ENCODE measurements at places on chromosomes 3 and 15.

DNA sequence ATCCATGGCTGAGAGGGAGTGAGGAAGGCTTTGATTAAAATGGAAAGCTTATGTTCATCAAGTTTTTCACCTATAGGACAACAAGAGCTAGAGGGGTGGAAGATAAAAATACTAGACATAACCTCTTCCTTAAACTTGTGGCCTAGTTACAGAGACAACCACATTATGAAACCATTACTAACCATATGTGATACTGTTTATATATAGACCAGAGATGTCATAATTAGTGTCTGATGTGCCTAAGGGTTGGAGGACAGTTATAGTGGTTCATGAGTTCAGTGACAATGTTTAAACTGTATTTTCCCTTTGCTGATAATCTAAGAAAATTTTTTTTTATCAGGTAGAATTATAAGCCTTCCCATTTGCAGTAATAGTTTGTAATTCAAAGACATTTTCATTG, 23.7 kb downstream of the PHLDB2 start:
- DNase-seq: no peak

DNA sequence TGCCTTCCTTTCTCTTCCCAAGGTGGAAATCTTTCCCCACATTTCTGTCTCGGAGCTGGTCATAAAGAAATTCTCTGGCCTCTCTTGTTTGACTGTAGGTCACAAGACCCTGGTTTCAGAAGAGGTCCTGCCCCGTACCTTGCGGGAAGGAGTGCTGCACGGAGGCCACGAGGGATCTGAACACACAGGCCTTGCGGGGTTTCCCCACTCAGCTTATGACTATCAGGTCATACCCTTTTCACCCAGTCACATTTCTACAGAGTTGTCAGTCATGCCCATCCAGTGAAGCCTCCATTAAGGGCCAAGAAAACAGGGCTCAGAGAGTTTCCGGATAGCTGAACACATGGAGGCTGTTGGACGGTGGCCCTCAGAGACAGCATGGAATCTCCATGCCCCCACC, 54.7 kb upstream of the ATP13A3 start:
- DNase-seq: peak; percentile 41

DNA sequence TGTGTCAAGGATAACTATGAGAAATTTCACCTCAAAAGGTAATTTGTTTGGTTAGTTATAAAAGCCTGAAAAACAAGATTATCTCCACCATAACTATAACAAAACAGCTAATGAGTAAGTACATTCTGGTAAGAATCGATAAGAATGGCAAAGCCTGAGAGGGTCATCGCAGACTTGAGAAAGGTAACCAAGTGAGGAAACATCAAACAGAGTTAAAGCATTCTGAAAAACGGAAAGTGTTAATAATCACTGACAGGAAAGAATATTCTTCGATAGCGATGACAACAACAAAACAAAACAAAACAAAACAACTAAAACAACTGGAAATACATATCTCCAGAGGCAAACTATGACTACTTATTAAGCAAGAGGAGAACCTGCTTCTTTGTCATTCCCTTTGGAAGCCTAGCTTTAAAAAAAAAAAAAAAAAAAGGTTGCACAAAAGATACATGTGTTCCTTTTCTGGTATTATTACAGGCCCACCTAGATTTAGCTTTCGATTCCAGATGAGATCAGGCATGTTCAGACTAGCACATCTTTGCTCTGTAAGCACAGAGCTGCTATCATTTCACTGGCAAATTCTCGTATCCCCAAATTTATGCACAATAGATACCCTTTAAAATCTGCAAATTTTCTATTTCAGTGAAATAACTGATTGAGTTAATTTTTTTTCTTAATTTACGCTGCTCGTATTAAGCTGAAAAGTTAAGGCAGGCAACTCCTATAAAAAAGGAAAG, 155.6 kb downstream of the TIGIT start:
- DNase-seq: no peak

- DNase-seq: no peak
Measured at GRCh38 chr15:80744826-80745225, 34.3 kb upstream of the CEMIP start.

- DNase-seq: no peak
Measured at GRCh38 chr3:141112686-141113297, 61.6 kb downstream of the SPSB4 start.

GRCh38 chr15:48373821-48374451, 42.7 kb downstream of the DUT start:
- DNase-seq: no peak

DNA sequence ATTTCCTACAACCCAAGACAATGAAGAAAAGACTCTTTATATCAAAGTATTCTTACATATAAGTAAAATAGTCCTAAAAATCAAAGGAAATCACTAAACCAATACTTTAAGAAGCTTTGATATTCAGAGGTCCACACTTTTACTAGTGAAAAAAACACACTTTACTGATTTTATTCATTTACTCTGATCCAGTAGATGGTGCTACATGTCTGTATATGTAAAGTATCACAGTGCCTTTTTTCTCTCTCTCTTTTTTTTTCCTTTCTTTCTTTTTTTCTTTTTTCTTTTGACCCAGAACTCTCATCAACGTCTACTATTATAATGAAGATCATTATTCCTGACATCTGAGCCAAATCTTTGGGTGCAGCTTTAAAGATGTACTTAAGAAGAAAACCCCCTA, 10.8 kb upstream of the CCDC39 start:
- no peak for DNase-seq

DNA sequence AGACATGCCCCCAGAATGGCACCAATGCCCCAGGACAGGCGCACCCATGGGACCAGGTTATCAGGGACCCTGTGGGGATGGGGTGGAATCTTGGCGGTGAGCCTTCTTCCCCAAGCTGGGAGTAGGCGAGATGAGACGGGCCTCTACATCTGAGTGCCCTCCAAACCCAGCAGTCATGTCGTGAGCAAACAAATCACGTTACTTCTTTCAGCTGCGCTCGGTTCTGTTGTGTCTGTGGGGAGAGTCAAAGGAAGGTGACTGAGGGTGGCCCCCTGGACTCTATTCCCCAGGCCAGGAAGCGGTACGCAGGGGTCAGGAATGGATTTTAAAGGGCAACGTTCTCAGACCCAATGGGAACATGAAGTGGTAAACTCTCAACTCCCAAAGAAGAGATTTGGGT, 2.8 kb downstream of the GOLGA6L2 start:
- DNase-seq: no peak

Data from activated CD4-positive, alpha-beta T cell treated with anti-CD3 and anti-CD28 coated beads for 48 hours (primary cell).